OCI-LY7 (cell line): ENCODE measurements at places on chromosomes 6 and 20.

- peak; percentile 26 for DNase-seq
Observed at GRCh38 chr6:1739220-1739619, 129.5 kb downstream of the FOXC1 start.

DNA sequence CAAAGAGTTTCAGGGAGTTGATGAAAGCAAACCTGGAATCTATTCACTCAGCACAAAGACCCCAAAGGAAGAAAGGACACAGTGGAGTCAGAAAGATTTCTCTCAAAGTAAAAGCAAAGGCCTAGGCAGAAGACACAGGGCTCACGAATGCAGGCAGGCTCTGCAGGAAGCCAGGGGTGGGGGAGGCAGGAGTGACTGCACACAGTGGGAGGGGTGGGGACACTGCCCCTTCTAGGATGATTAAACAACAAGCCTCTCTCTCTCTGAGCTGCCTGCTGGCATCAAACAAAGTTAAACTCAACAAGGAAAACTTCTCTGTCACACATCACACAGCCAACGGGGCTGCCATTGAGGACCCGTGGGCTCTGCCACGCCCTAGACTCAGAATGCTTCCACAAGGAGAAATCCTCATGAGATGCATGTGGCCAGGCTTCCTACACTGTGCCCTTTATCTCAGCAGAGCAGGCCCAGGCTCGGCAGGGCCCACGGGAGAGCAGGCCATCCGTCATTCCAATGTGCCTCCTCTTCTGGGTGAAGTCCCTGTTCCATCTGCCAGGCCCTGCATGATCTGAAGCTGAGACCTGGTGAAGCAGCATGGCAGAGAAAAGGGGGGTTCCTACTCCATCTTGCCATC lies 70.1 kb downstream of the RAMACL start:
- DNase-seq = no peak

GRCh38 chr6:98669371-98669770 lies 165.0 kb upstream of the POU3F2 start:
- DNase-seq = no peak

DNA sequence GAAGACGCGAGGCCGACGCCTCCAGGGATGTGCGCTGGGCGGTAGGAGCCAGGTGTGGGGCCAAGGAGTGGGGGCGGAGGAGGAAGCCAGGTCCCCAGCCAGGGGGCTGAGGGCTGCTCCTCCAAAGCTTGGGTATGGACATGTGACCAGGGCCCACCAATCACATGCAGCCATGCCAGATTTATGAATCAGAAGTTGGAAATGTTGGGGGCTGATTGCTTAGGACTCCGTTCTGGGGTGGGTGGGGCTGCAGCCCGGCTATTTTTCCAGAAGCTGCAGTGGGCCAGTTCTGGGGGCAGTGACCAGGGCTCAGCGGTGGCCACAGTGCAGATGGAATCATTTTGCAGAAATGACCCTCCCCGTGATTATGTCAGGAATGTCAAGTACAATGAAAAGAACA lies 96.0 kb downstream of the CEBPB start:
- peak; percentile 41 for DNase-seq

DNA sequence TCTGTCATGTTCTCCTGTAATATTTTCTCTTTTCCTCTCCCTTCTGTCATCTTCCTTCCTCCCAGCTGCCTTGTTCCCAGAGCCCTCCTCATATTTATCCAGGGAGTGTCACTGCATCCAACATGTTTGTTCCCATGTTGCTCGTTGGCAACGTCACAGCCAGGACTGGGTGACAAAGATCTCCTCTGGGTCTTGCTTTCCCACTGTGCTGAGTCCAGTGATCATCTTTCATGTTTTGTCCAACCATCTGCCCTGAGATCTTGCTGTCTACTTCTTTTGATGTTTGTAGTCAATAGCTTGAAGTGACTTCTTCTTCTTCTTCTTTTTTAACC lies 26.6 kb downstream of the FARS2 start:
- no peak for DNase-seq

DNA sequence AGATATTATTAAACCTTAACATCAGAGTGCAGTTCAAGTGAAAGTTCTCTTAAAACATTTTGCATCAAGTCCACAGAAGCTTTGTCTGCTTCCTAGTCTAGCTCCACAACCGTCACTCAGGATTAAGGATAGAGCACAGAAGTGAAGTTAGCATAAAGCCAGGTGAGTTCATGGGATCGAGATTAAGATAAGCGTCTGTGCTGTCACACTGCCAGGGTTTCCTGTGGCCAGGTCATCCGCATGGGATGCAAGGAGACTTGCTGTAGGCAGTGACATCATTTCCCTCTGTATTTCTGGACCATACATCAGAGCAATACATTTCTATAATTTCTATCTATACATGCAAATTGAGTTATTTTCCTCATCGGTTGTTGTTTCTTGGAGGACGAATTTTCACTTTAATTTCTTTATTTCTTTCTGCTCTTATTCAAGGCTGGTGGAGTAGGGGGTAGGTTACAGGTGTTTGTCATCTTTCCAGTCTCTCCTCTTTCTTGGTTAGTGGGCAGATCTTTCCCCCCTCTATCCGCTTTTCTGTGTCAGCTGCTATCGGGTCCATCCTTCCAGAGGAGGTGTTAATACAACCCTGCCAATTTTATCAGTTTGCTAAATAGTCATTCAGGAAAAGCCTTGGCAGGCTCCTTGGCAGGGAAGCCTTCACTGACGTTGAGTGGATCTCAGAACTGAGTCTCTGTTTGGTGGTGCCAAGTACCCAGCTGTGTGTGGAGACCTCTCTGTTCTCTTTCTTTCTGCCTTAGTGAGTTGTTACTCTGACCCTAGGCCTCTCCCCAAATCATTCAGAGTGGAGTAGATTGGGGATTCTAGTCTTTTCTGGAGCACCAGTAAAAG lies 307.6 kb upstream of the MAP3K7 start:
- no peak for DNase-seq

DNA sequence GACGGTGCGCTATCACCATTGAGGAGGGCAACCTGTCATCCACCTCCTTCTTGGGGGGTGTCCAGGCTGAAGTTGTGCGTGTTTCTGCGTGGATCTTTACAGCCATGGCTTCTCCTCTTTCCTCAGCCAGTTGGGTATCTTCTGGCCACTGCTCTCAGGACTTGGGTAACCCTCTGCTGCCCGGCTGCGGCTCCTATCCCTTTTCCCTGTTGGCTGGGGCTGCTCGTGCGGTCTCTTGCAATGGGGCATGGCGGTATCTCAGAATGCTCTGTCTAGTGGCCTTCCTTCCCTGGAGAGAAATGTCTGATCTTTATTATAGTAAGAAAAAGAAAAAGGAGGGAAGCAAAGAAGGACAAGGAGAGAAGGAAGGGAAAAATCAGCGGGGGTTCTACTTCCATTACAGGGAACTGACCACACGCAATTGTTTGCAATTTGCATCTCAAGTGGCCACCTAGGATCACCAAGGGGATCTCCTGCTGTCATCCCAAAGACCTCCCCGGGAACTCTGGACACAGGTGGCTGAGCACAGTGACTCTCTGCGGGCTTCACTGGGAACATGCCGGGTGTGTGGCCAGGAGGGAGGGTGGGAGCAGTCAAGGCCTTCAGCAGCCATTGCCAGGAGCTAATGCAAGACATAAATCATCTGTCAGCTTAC lies 60.8 kb downstream of the NPEPL1 start:
- no peak for DNase-seq
